A549 treated with Hydrocortisone at 1 μM for 4 hours (cell line): ENCODE measurements at places on chromosomes 7 and 10. TPM values are rescaled to one million over a fixed set of nuclear protein-coding genes. Genes with fewer than 3 reads are reported as not detected.

Gene MKRN1
- 51.3 to 65.5 TPM (median 54.8 TPM) in 5 replicates for total RNA-seq

Gene PTEN
- 37.8 to 58.7 TPM (median 42.7 TPM) in 5 replicates for total RNA-seq

Gene FBXL13
- total RNA-seq: 0.17 to 0.78 TPM (median 0.36 TPM) in 5 replicates

Gene BRAF
- 4.4 to 6.7 TPM (median 6.6 TPM) in 5 replicates for total RNA-seq

Gene FFAR4
- total RNA-seq: 0.06 to 0.12 TPM (median 0.08 TPM) in 5 replicates

Gene VWC2
- not detected in 5 replicates for total RNA-seq

Gene NME8
- total RNA-seq: not detected in 5 replicates

Gene NRG3
- total RNA-seq: not detected in 5 replicates

Gene ODAD2
- total RNA-seq: 0.05 TPM in 1 of 5 replicates, not detected in the others

Gene HOXA11
- 0.58 to 0.68 TPM (median 0.63 TPM) in 5 replicates for total RNA-seq

Gene ZKSCAN5
- total RNA-seq: 8.7 to 11.6 TPM (median 9.7 TPM) in 5 replicates

Gene CYP2C19
- total RNA-seq: not detected in 5 replicates

Gene RBM20
- total RNA-seq: 2.6 to 4.3 TPM (median 3.1 TPM) in 5 replicates

Gene PHKG1
- 0.35 to 0.60 TPM (median 0.48 TPM) in 5 replicates for total RNA-seq

Gene CHN2
- 0.07 to 0.56 TPM (median 0.14 TPM) in 5 replicates for total RNA-seq

Gene CYP3A4
- 0.07 to 0.15 TPM in 2 of 5 replicates, not detected in the others for total RNA-seq

Gene HPS6
- 30.0 to 38.3 TPM (median 34.3 TPM) in 5 replicates for total RNA-seq
